NT2/D1 (cell line): ENCODE measurements at places on chromosomes 5 and 9.
A peak's percentile ranks its signal among the peaks of the same experiment; 100 is the strongest.

GRCh38 chr5:14467886-14468285, 113.7 kb upstream of the OTULINL start:
- DNase-seq, result no peak

- DNase-seq, result peak; percentile 59
These were observed 211.6 kb downstream of the MSX2 start for GRCh38 chr5:174935854-174936474.

DNA sequence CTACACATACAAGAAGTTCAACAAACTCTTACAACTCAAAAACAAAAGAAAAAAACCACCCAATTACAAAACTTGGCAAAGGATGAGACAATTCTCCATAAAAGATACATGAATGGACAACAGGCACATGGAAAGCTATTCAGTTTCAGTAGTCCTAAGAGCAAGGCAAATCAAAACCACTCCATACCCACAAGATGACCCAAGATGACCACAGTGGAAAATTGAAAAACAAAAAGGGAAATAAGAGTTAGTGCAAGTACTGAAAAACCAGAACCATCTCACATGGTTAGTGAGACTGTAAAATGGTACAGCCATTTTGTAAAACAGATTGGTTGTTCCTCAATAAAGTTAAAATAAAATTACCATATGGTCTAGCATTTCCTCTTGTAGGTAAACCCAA, 287.1 kb upstream of the CDH9 start:
- DNase-seq, result no peak

GRCh38 chr5:16486711-16487111, 21.1 kb upstream of the ZNF622 start:
- no peak for DNase-seq

DNA sequence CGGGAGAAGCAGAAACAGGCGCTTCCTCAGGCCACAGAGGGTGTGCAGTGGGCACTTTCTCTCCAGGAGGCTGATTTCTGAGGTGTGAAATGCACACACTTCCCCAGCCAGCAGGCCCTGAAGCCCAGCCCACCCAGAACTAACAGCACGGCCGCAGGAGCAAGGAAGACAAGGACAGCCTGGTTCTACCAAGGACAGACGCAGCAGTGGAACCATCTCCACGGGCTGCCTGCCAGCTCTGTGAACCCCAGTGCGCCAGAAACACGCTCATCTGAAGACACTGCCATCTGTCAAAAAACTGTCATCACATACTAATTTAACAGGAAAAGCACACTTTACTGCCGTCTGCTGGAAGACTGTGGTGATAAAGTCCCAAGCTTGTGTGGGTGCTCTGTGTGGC, 40.7 kb downstream of the MAPK9 start:
- no peak for DNase-seq

- DNase-seq, result no peak
These were observed 91.8 kb upstream of the TXNDC8 start for GRCh38 chr9:110429453-110429852.

- no peak for DNase-seq
These were observed 54.8 kb upstream of the COL15A1 start for GRCh38 chr9:98888801-98889421.

- no peak for DNase-seq
These were observed 23.8 kb downstream of the LOX start for GRCh38 chr5:122054266-122054665.

DNA sequence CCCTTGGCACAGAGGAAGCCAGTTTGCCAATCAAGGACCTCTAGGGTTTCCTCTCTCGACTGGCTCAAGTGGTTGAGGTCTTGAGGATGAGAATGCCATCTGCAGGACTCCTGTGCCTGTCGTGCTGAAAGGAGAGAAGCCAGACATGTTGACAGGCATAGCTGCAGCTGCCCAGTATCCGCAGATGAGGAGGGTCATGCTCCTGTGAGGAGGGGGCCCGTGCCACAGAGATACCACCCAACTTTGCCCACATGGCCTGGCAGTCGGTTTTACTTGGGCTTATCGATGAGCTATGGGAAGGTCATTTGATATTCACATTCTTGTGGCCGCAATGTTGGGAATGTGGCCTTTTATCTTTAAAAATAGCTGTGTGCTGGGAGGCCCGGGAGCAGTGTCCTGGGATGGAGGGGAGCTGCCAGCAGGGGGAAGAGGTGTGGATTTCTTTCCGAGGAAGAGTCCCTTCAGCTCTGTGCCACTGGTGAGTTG, 17.4 kb downstream of the FRMPD1 start:
- DNase-seq, result peak; percentile 47

- no peak for DNase-seq
These were observed 104.3 kb upstream of the MAP3K1 start for GRCh38 chr5:56710826-56711590.

GRCh38 chr5:129978270-129978669, 74.0 kb downstream of the CHSY3 start:
- DNase-seq, result no peak

DNA sequence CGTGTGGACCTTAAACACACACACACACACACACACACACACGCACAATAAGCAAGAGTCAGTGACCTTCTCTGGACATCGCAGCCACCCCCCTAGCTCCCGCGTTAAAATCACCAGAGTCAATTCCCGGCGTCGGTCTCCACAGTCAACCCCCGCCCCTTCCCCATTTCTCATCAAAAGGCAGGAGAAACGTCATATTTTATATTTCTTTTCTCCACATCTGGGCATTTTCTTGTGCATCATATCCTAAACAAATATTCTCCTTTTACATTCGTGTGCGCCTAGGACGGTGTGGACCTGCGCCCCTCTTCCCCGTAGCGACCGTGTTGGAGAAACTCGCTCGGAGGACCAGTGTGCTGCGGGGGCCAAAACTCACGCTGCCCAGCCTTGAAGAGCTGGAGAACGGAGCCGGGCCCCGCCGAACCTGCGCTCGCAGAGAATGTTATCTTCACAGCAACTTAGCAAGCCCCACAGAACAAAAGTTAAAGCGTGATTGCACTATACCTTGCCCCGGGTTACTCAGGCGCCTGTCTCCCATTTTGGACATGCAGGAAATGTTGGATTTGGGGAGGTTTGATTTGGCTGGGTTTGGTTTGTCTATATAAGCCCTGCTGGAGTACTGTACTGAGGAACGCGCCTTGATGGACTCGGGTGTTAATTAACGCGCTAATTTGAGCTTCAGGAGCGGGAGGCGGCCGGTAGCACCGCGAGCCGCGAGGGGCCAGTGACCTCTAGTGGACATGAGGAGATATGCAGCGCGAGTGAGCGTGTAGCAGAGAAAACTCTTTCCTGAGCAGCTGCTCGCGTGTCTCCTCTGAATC, 192.4 kb downstream of the MEF2C start:
- no peak for DNase-seq

DNA sequence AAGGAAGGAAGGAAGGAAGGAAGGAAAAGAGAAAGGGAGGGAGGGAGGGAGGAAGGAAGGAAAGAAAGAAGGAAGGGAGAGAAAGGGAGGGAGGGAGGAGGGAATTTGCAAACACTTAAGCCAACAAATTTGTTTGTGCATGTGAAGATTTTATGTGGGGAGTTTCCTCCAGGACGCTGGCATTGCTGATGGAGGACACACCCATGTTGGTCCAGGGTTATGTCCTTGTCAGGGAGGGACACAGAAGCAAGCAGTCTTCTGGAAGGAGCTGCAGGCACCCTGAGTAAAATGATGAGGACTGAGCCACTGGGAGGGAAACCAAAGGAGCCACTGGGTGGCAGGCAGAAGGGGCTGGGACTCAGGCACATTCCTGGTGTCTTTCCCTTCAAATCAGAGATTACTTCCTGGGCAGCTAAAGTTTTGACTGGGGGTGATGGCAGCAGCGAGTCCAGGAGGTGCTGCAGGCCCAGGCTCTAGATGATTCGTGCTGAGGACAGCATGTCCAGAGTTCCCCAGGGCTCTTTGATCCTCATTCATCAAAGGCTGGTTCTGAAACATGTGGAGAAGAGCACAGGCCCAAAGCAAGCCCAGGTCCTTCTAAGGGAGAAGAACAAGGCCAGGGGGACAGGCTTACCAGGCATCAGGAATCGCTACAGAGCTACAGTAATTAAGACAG, 109.2 kb downstream of the PAX5 start:
- no peak for DNase-seq

DNA sequence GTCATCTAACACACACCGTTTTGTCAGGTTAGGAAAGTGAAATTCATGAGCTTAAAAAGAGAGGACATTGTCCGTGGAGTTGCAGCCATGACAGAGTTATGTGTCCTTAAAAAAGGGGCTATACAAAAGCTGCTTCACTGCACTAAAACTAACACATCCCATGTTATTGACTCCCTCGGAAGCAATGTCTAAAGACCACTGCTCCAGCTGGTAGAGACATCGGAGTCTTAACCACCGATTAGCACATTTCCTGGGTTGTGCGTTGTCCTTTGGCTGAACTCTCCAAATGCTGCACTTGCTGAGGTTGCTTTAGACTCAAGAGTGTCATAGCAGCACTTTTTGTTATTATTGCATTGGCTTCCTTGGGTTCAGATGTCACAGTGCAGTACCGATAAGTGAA, 128.3 kb upstream of the C9orf72 start:
- DNase-seq, result no peak

GRCh38 chr9:135772702-135773493, 70.9 kb downstream of the KCNT1 start:
- DNase-seq, result no peak

DNA sequence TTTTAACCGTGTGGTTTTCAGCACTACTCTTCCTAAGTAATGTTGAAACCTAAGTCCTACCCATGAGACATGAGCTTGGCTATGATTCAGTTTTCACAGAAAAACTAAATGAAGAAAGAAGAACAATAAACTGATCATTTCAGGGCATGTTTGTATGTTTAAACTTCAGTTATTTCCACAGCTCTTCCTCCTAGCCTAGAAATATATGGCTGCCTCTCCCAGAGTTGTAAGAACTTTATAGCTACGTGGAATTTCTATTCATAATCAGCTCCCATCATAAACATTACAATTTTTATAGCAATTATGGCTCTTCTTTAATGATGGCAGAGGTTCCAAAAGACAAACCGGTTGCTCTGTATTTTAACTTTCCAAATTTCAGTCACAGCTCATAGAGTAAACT, 314.7 kb upstream of the ADAMTSL1 start:
- no peak for DNase-seq

DNA sequence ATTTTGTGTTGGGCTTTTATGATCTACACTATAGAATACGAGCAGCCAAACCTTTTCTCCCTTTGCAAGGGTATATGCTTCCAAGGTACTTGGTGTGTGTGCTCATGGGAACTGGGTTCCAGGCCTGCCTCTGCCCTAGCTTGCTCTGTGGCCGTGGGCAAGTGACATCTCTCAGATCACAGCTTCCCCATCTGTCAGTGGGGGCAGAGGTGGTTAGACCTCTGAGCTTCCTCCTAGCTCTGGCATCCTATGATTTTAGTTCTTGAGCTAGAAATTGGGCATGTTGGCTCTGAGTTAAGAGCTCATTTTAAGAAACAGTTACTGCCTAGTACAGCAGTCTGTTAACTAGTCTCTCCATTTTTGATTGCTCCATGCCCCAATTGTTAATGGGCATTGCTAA, 12.5 kb upstream of the CCNJL start:
- DNase-seq, result no peak

- no peak for DNase-seq
These were observed 100.9 kb downstream of the F2RL2 start for GRCh38 chr5:76522103-76522935.

DNA sequence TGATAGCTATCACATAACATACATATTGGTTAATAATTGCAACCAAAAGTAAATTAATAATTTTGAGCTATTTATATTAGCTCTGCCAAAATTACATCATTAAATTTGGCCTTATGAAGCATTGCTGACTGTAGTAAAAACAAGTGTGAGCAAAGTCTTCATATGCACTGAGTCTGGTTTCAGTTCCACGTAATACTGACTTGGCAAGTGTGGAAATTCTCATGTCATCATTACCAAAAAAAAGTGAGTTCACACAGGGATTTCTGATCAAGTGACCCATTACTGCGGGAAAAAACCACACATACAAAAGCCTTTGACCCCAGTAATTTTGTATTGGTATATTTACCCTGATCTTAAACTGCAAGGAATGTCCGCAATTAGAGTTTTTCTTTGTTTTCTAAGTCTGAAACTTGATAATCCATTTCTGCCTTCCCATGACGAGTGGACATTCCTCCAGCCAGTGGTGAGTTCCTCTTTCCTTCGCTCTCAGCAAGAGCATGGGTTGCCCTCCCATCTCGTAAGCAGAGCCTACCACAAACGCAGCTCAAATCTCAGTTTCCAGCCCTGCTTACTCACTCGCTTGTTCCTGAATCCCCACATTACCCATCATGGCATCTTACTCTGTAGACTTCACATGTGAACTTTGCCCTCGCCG, 220.2 kb upstream of the DMRT1 start:
- DNase-seq, result no peak

- DNase-seq, result no peak
These were observed 2.1 kb upstream of the OR2V1 start for GRCh38 chr5:181133083-181133482.

DNA sequence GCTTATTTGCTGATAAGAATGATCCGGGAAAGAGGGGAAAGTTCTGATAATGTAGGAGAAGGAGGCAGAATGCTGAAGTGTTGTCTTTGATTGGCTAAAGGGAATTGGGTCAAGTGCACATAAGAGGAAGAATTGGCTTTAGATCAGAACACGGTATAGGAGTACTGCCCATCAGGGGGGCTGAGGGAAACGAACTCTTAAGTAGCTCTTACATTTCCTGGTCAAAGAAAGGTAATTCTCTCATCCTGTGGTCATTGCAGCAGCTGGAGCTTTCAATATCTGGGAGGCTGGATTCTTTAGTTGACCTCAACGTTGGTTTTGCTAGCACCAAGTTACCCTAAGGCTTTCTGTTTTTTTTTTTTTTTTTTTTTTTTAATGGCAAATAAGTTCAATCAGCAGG, 178.7 kb upstream of the NR3C1 start:
- DNase-seq, result no peak

DNA sequence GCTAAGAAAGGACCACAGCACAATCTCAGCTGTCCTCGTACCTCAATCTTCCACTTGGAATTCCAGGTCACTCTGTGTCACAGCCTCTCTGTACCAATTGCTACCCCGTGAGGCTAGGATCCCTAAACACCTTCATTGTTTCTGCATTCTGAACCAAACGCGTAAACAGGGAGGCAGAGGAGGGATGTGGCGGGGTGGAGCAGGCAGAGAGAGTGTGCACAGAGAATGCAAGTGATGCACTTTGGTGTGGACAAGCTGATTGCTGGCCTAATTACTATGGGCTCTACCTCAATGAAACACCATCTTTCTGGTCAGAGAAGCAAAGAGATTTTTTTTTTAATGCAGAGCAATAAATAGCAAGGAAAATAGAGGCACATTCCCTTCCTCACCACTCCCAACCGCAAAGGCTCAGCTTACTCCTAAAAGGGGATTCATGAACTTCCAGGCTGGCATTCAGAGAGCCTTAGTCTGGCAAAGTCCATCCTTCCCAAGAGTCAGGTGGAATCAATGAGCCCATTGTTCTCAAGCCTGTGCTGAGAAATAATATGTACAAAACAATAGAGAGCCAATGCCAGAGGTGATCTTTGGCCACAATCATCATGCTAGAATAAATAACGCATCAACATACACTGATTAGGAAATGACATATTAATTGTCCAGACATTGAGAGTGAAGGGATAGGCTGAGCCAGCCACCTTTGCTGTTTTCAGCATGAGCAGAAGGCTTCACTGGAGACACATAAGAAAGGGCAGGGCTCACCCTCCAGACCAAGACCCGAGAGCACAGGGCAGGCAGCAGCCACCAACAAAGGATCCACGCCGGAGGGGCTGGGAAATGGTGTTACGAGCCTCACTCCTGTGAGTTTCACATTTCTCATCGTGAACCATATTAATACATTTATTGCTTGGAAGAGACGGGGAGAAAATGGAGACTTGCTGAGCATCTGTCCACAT, 278.8 kb downstream of the ENC1 start:
- DNase-seq, result no peak
